Pancreas (tissue), 10 donors: ENCODE measurements at places on chromosomes 6 and 20.

GRCh38 chr6:96853083-96853482 lies 15.8 kb upstream of the GPR63 start:
- no peak for DNase-seq

DNA sequence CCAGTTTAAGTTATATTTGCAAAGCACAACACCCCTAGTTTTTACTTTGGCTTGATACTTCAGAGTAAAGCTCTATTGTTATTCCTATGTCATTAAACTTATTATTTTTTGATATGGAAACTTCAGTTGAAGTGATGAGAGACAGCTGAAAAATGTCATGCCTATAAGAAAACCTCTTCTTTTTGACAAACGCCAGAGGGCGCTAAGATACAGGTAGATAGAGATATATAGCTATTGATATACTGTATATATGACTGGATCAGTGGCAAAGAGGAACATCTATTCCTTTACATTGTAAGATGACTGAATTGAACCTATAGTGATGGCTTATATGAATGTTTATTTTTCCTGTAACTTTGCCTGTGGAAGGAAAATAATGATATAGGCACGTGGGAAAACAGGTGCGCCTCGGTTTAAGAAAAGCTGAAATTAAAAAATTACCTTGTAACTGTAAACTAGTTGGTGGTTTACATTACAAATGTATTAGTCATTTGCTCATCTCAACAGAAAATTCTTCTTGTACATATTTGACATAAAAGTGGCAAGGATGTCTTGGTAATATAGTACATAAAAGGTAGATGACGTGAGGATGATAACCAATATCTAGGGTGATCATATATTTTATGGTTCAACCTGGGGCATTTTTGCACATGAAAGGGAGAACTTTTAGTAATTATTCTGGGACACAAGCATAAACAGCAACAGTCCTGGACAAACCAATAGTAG lies 74.1 kb downstream of the LAMA4 start:
- peak; percentile 20 for DNase-seq

DNA sequence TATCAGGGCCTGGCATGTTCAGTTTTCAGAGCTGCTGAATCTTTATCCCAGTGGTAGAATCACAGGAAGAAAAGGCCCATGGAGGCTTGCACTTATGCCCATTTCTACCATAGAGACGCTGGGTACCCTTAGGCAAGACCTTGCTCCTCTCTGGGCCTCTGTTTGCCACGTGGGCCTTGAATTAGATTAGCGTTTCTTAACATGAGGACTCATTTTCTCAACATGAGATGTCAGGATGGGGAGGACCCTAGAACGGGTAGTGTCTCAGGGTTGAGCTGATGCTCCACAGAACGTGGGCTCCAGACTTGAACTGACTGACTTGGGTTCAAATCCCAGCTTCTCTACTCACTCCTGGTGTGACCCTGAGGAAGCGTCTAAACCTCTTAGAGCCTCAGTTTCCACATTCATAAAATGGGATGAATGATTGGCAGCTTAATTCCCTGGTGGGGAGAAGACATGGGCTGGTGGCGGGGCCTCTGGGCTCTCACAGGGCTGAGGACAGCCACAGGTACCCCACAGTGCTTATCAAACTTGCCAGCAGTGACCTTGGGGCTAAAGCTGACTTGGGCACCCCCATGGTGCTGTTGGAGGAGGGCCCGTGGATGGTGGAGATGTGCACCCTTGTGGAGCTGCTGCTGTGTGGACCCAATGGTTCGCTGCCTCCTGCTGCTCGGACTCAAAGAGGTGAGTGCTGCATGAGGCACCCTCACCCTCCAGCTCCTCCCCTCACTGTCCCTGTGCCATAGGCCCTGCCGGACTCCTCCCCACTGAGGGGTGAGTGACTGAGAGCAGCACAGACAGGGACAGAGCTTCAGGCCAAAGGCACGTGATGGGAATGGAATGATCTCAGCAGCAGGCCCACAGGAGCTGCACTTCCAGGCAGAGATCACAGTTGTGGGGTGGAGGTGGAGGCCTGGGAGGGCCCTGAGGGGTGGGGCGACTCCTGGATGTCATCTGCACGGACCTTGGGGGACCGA lies 28.2 kb downstream of the SUN5 start:
- no peak for DNase-seq

DNA sequence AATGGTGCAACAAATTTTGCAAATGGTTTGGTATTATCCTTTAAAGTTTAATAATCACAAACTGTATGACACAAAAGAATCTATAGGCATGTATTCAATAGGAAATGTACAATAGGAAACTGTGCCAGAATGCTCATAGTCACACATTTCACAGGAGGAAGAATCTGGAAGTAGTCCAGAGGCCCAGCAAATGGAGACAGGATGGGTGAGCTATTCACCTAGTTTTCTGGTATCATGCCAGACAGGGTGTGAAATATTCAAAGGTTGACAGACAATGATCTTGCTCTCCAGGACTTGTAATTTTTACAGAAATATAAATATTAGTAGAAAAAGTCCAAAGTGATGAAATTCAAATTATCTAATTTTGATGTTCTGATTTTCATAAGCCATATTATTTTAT lies 520.1 kb upstream of the IMPG1 start:
- no peak for DNase-seq

GRCh38 chr6:11535801-11536230 lies 1.7 kb upstream of the TMEM170B start:
- DNase-seq, result no peak

DNA sequence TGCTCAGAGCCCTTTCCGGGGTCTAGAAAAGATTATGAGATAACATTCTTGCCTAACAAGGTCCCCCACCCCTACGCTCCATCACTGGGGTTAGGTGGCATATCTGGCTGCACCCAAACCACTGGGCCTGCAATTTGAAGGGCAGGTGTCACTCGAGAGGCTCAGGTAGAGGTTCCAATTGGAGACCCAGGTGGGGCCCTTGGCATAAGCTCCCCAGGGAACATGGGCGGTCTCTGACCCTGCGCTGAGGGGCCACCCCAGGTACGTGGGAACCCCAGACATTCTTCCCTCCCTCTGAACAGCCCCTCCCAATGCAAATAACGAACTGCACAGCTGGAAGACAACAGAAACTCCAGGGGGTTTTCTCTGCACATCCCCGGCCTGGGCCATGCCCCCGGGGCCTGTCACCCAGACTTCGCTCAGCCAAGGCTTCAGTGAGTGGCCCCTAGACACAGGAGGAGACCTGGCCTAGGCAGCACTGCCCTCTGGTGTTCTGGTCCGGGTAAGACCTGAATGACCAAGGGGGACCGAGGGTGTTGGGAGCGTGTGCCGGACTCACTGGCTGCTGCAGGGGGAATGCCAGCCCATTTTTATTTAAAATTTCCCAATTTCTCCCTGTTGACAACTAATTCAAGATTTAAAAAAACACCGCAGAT lies 47.5 kb downstream of the DSTN start:
- peak; percentile 63 for DNase-seq

GRCh38 chr6:24974182-24975171 lies 38.7 kb upstream of the RIPOR2 start:
- DNase-seq, result no peak

DNA sequence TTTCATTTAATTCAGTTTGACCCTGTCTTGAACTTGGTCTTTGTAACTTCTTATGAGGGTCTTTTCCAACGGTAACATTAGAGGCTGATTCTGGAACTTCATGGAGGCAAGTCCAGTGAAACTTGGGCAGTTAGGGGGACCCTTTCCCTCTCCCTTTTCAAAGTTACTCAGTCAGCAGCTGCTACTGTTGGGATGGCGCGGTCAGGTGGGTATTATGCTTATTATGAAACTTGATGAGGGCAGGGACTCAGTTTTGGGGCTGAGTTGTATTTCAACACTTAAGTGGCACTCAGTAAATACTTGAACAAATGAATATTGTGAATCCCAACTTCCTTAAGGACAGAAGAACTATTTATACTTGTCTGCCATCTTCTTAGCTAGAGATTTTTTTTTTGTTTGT lies 20.8 kb downstream of the TOP1 start:
- DNase-seq, result no peak

DNA sequence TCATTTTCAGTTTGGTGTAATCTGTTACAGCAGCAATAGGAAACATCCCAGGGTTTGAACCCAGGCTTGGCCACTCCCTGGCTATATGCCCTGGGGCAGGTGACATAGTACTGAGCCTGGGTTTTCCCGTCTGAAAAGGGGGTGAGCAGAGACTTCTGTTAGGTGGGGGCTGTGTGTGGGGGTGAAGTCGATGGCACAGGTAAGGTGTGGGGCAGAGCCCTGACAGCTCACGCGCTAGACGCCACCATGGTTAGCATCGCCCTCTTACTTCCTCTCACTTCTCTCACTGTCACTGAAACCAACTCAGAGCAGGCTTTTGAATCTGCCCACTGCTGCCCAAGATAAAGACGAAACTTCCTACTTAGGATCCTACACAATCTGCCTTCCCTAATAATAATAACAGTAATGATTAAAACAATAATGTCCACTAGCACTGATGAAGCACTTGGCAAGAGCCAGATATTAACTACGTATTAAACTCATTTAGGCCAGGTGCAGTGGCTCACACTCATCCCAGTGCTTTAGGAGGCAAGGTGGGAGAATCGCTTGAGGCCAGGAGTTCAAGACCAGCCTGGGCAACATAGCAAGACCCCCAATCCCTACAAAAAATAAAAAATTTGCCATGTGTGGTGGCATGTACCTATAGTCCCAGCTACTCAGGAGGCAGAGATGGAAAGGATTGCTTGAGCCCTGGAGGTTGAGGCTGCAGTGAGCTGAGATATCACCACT lies 117.9 kb upstream of the PTPN1 start:
- DNase-seq, result no peak

DNA sequence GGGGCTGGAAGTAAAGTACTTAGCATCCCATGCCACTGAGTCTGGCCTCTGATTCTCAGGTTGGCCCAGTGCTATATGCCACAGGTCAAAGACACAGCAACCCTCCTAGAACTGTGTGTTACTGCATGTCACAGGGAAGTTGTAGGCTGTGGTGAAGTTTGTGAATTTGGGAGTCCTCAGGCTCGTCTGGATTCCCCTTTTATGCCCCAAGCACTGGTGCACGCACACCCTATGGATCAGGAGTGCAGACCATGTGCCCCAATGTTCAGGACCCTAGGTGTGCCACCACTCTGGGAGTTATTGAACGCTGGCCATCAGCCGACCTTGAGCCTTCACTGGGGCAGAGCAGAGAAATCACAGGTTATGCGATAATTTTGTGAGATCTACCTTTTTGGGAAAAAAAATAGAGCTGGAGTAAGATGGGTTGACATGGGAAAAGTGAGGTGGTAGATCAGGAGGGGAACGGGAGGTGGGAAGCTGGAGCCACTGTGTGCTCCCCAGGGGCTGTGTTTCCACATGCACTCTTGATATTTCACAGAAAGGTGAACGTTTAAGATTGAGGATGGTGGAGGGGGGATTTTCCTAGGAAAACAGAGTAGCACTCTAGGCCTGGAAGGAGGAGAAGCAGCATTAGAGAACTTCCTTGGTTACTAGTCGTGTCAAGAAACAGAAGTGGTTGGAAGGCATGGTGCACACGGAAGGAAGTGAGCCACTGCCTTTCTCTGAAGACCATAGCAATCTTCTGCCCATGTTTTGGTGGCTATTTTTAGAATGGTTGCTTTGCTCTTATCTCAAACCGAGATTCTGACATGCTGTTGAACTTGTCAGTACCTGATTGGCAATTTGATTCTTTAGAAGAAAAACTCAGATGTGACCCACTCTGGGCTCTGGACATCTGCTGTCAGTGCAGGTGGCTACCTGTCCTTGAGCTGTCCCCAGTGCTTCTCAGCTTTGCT lies 44.1 kb downstream of the DUSP22 start:
- DNase-seq, result no peak

DNA sequence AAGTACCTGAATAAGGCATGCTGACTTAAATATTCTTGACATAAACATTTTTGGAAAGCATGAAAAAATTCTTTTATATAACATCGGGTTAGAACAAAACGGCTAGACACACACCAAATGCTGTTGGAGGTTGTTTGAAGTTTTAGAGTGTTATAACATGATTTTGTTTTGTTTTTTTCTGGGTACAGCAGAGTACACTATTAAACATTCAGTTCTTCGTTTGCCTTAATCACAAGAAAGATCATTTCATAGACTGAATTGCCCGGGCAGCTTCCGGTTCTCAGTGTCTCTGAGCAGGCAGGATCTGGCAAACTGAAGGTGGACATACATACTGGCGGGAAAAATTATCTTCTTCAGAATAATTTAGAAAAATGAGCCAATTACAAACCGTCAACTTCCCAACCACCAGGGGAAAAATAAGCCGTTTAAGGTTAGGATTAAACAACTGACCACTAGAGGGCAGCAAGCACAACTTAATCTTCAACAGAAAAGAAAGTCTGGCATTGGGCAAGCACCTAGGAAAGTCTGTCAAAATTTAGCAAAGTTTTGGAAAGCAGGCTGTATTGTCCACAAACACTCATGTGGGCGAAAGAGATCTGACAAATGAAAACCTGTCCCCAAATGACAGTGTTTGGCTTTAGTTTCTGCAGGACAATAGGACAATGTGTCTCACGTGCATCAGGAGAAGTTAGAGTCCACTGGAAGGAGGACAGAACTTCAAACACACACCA lies 15.0 kb downstream of the ZNF217 start:
- DNase-seq, result peak; percentile 70

- no peak for DNase-seq
These were observed 88.1 kb upstream of the IFNGR1 start for GRCh38 chr6:137307163-137307854.

GRCh38 chr6:167670938-167671338 lies 155.8 kb upstream of the AFDN start:
- DNase-seq, result no peak

GRCh38 chr20:22563062-22563965 lies 21.1 kb downstream of the FOXA2 start:
- no peak for DNase-seq

- no peak for DNase-seq
These were observed 27.4 kb upstream of the CAP2 start for GRCh38 chr6:17365961-17366360.

GRCh38 chr20:19992996-19993908 lies 23.9 kb upstream of the NAA20 start:
- no peak for DNase-seq

DNA sequence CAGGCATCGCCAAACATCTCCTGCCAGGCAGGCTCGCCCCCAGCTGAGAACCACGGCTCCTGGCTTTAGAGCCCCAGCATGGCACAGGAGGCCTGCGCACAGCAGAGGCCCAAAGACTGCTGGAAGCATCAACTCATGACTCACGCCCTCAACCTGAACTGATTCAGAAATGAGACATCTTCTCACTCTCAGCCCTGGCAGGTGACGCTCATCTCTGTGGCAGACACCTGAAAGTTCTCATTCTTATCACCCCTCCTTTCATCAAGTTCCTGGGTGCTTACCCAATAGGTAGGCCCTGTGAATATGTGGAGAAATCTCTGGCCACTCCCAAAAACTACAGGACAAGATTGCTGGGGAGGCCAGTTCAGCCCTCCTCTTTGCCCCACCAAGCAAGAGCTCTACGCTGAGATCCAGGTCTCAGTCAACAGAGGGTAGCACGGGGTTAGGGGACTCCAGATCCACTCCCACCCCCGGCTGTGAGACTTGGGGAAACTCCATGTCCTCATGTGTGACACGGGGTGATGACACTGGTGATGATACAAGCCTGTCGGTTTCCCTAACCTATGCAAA lies 11.3 kb downstream of the NFATC2 start:
- no peak for DNase-seq

GRCh38 chr6:152404936-152405595 lies 232.1 kb downstream of the SYNE1 start:
- DNase-seq, result no peak

GRCh38 chr6:108941281-108941680 lies 93.1 kb downstream of the ARMC2 start:
- no peak for DNase-seq

- no peak for DNase-seq
These were observed 150.0 kb upstream of the MARCKS start for GRCh38 chr6:113707194-113707593.
